ENCODE measurements at places on chromosomes 7 and 10.

- peaks cover 80% of the 10 kb centered on the region for H3K36me3 ChIP-seq
- H3K27ac ChIP-seq, result no peak overlapping the region
- DNase-seq, result no peak
- no peaks in the 10 kb centered on the region for H3K27me3 ChIP-seq
- no peak overlapping the region for H3K4me3 ChIP-seq
Measured at GRCh38 chr7:55490099-55490498, 82.2 kb downstream of the VOPP1 start.

- no peak overlapping the region for H3K4me3 ChIP-seq
- peaks cover 29% of the 10 kb centered on the region for H3K4me1 ChIP-seq
- DNase-seq, result no peak
- no peaks in the 10 kb centered on the region for H3K36me3 ChIP-seq
- H3K27me3 ChIP-seq, result no peaks in the 10 kb centered on the region
Measured at GRCh38 chr7:152424348-152425108, 11.3 kb downstream of the KMT2C start.

DNA sequence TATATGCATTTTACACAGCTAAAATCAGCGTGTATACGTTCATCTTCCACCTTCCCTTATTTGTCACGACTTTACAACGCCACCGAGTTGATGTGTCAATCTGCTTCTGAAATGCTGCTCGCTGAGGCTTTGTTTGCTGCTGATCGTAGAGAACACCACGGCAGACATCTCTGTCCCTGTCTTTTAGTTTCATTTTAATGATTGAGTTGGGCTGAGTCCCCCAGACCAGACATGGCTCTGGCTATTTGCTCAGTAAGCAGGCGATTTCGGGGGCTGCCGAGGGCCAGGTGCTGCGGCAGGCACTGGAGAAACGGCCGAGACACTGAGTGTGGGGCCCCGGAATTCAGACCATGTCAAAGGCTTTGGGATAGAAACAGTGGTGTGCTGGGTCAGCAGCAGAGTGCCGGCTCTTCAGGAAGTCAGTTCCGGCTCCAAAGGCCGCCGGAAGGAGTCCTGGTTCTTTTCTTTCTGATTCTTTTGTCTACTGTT lies 5.0 kb downstream of the LRRC27 start:
- DNase-seq, result no peak
- no peak overlapping the region for H3K27ac ChIP-seq
- no peaks in the 10 kb centered on the region for H3K36me3 ChIP-seq
- H3K4me3 ChIP-seq, result peak overlapping the region; percentile 64

- no peak overlapping the region for H3K4me3 ChIP-seq
- H3K36me3 ChIP-seq, result peaks cover 3% of the 10 kb centered on the region
Measured at GRCh38 chr10:102633287-102633686, 11.0 kb upstream of the TRIM8 start.

DNA sequence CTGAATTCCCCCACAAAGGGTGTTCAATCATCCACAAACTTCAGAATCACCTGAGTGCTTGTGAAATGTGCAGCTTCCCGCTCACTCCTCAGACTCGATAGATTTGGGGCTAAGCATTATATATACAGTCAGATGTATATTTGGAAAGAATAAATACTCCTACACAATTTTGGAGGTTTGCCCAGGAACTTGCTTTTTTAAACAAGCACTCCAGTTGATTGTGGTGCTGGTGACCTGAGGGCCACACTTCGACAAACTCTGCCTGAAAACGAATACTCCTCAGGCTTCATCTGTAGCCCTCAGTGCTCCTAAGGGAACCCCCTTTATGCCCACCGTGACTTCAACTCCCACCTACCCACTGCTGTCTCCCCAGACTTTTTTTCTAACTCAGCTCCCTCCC lies 211.6 kb downstream of the INHBA start:
- H3K4me1 ChIP-seq, result no peaks in the 10 kb centered on the region
- DNase-seq, result no peak
- H3K4me3 ChIP-seq, result no peak overlapping the region
- no peaks in the 10 kb centered on the region for H3K27me3 ChIP-seq
- H3K27ac ChIP-seq, result no peak overlapping the region

- H3K4me1 ChIP-seq, result no peaks in the 10 kb centered on the region
- no peaks in the 10 kb centered on the region for H3K36me3 ChIP-seq
- no peak overlapping the region for H3K27ac ChIP-seq
- DNase-seq, result no peak
Measured at GRCh38 chr10:10396601-10397000, 621.1 kb upstream of the CELF2 start.
